SJCRH30 (cell line): ENCODE measurements at places on chromosomes 6 and 20. TPM values are rescaled to one million over a fixed set of nuclear protein-coding genes. Genes with fewer than 3 reads are reported as not detected.

Gene KHDC1
- not detected in 2 replicates for total RNA-seq

Gene NR2E1
- total RNA-seq: 0.13 and 0.22 TPM in 2 replicates

Gene CASS4
- total RNA-seq: 4.9 and 5.1 TPM in 2 replicates

Gene SLC16A10
- 29.5 and 31.2 TPM in 2 replicates for total RNA-seq

Gene FUCA2
- total RNA-seq: 38.4 and 40.3 TPM in 2 replicates

Gene SLPI
- total RNA-seq: not detected in 2 replicates

Gene ARG1
- total RNA-seq: not detected in 2 replicates
